ENCODE measurements at places on chromosomes 16 and 17.

DNA sequence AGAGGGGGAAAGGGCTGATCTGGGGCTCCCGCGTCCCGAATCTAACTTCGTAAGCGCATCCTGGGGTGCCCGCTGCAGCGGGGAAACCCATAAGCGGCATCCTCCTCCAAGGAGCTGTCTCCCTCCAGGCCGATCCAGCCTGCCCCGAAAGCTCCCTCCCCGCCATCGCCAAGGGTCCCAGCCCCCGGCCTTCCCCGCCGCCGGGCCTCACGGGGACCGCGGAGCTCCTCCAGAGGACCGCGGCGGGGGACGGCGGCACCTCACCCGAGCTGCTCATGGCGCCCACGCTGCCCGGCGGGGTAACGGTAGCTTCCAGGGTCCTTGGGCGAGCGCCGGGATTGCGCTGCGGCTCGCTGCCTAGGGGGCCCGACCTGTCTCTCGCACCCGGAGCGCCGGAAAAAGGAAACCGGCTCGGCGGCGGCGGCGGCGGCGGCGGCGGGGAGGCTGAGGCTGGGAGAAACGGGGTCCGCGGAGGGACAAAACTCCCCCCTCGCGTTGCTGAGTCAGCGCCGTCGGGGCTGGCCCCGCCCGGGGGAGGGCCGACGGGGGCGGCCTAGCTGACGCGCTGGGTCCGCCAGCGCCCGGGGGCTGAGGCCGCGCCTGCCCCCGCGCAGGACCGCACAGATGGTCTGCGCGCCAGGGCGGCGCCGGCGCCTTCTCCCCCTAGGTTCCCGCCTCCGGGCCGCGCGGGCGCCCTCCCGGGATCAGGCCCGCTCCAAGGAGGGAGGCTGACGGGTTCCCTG, at the start of gene BLMH:
BLMH (minus strand) TSS at position 402 of the 743 bp plus-strand sequence; CDS start at position 277, 125 bp downstream.
- DNase-seq, result peak; percentile 84

GRCh38 chr16:12300945-12301500, 324.5 kb downstream of the SNX29 start:
- no peak for DNase-seq

DNA sequence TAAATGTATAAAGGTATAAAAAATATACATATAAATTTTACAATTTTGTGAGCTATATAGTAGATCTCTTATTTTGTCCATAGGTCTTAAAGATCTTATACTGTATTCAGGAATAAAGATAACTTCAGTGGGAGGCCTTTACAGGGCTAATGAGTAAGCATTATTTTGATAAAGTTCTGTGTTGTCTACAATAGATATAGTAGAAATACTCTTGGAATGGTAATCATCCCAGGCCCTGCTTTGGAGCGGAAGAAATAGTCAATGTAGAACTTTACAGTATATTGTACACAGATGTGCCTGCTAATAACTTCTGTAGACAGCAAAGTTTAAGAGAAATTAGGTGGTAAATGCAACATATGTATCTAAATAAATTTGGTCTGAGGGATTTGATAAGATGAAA, 42.6 kb downstream of the TENT4B start:
- DNase-seq, result no peak

DNA sequence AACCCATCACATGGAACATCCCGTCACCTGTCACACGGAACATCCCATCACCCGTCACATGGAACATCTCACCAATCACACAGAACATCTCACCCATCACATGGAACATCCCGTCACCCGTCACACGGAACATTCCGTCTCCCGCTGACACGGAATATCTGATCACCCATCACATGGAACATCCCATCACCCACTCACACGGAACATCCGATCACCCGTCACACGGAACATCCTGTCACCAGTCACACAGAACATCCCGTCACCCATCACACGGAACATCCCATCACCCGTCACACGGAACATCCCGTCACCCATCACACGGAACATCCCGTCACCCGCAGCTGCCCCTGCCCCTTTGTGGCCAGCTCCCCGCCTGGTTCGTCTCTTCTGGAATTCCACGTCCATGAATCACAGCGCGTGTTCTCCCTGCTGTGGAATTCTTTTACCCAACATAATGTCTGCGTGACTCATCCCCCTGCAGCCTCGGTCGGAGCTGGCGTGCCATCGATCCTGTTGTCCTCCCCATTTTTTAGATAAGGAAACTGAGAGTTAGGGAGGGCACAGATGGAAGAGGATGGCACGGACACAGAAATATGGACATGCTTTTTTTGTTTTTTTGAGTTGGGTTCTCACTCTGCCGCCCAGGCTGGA, 5.6 kb downstream of the CPNE7 start:
- DNase-seq, result no peak

DNA sequence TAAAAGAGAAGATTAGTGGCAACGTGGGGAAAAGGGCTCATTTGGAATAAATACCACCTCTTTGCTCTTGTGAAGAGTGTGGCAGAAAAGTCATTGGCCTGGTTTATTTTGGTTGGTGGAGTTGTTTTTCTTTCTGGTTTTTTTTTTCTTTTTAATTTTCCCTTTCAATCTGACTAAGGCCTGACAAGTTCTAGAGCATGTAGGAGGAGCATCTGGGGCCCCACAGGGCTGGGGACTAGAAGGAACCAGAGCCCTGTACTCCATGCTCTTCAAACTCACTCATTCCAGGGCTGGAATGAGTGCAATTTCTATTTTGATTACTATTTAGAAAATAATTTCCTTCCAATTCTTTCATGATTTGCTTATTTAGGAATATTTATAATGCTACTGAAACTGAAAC, 13.3 kb downstream of the IRX5 start:
- DNase-seq, result no peak

DNA sequence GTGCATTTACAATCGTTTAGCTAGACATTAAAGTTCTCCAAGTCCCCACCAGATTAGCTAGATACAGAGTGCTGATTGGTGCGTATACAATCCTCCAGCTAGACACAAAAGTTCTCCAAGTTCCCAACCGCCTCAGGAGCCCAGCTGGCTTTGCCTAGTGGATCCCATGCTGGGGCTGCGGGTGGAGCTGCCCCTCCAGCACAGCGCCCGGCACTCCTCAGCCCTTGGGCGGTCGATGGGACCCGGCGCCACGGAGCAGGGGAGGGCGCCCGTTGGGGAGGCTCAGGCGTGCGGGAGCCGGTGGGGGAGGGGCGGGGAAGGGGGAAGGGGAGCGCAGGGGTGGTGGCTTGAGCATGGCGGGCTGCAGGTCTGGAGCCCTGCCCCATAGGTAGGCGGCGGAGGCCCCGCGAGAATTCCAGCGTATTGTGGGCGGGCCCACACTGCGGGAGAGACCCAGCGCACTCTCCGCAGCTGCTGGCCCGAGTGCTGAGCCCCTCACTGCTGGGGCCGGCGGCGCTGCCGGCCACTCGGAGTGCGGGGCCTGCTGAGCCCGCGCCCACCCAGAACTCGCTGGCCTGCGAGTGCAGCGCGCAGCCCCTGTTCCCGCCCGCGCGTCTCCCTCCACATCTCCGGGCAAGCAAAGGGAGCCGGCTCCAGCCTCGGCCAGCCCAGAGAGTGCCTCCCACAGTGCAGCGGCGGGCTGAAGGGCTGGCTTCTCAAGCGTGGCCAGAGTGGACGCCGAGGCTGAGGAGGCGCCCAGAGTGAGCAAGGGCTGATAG, 907.5 kb downstream of the CDH8 start:
- no peak for DNase-seq

GRCh38 chr16:456891-457483, 31.5 kb downstream of the RAB11FIP3 start:
- DNase-seq, result no peak

DNA sequence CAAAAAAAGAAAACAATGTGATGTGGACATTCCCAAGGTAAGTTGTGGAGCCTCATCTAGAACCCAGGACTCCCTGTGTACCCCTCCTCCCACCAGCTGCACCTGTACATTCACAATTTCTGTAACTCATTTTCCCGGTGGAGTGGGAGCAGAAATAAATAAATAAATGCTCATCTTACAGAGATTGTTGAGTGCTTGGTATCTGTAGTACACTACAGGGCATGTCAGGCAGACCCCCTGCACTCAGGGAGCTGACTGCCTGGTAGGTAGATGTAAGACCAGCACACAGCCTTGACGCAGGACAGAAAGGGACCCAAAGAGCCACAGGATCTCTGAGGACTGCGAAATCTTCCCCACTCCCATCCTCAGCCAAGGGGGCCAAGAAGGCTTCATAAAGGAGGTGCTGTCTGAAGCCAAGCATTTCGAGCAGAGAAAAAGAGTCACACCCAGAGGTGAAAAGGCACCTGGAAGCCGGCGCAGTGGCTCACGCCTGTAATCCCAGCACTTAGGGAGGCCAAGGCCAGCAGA, 6.5 kb downstream of the EIF1 start:
- DNase-seq, result no peak

DNA sequence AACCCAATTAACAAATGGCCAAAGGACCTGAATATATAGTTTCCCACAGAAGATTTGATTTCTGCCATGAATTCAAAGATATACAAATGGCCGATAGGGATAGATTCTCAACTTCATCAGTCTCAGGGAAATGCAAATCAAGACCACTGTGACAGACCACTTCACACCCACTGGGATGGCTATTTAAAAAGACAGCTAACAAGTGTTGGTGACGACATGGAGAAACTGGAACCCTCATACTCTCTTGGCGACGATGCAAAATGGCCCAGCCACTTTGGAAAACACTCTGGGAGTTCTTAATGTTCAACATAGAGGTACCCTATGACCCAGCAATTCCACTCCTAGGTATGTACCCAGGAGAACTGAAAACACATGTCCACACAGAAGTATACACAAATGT, 17.4 kb upstream of the KREMEN2 start:
- DNase-seq, result no peak

DNA sequence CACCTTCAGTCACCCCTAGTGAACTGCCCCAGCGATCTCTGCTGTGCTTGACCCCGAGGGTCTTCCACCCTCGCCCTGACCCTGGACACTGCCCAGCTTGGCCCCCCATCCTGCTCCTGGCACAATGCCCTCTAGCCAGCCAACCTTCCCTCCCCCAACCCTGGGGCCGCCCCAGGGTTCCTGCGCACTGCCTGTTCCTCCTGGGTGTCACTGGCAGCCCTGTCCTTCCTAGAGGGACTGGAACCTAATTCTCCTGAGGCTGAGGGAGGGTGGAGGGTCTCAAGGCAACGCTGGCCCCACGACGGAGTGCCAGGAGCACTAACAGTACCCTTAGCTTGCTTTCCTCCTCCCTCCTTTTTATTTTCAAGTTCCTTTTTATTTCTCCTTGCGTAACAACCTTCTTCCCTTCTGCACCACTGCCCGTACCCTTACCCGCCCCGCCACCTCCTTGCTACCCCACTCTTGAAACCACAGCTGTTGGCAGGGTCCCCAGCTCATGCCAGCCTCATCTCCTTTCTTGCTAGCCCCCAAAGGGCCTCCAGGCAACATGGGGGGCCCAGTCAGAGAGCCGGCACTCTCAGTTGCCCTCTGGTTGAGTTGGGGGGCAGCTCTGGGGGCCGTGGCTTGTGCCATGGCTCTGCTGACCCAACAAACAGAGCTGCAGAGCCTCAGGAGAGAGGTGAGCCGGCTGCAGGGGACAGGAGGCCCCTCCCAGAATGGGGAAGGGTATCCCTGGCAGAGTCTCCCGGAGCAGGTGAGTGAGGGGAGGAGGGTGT, at the start of gene TNFSF13:
TNFSF13 (plus strand) TSS at position 207 of the 776 bp plus-strand sequence; CDS start at position 497, 290 bp downstream.
- DNase-seq, result no peak

DNA sequence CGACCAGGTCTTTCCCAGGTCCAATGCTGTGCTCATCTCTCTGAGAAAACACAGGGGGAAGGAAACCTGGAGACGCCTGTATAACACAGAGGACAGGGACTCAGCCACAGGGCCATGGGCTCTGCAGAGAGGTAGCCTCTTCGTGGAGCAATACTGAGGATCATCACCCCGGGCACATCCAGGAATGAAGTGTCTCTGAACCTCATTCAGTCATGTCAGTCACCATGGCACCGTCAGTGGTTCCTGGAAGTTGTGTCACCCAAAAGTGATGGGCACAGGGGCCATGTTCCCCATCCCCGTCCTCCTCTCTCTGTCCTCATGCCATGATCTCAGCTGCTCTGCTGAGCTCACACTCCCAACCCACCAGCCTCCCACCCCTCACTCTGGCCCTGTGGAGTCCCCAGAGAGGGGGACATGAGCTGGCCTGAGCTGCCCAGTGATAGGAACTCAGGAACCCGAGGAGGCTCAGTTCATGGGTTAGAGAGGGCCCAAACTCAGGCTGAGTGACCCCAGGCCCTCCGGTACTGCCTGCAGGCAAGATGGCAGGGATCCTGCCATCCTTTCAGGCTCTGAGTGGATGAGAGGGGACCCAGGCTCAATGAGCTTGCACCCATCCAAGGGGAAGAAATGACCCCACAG, 53.4 kb downstream of the PITPNM3 start:
- no peak for DNase-seq

GRCh38 chr16:11561454-11561805, 25.3 kb downstream of the LITAF start:
- DNase-seq, result no peak

GRCh38 chr17:80018917-80019651, 16.6 kb downstream of the TBC1D16 start:
- DNase-seq, result no peak

DNA sequence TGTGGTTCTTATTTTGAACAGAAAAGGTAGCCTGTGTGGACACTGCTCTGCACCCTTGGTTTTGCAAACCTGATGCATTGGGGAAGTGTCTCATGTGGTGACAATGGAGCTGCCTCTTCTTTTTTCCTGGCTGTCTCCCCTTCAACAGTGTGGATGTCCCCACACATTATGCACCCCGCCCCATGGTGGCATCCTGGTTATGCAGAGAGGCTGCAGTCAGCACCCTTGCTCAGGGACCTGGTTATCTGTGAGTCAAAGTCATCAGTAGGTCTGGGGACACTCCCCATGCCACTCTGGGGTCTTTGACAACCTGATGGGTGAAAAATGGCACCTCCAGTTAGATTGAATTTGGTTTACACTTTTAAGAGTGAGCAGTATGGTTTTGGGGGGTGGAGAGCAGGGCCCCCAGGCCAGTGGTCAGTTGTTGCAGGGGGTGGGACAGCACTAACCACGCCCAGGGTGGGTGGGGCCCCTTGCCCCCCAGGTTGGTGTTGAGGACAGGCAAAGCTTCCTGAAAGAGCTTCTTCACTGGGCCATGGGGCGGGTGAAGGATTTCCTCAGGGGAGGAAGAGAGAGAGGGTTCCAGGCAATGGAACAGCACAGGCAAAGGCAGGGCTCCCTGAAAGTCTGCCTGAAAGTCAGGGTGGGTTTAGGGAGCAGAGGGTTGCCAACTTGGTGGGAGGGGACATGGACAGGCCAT, 24.6 kb upstream of the KCNJ12 start:
- no peak for DNase-seq

- DNase-seq, result peak; percentile 75
Observed at GRCh38 chr17:8409966-8410882, 12.6 kb upstream of the RNF222 start.

- DNase-seq, result no peak
Observed at GRCh38 chr17:8791910-8792270, 7.3 kb downstream of the MFSD6L start.

GRCh38 chr17:7538891-7539545, 9.8 kb upstream of the TNFSF12 start:
- DNase-seq, result no peak

DNA sequence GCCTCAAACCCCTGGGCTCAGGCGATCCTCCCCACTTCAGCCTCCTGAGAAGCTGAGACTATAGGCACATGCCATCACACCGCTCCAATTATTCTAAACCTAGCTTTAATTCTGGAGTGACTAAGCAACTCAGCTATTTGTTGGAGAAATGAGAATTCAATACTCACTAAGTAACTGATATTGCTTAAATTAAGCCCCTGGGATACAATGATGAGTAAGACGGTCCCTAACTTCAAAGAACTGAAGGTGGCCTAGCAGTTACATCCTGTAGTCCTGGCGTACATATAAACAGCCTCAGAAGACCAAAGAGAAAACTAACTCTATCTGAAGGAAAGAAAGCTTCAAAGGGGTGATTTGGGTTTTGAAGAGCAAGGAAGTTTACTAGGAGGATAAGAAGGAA, 25.0 kb downstream of the XPO6 start:
- DNase-seq, result no peak

All from activated CD4-positive, alpha-beta T cell treated with anti-CD3 and anti-CD28 coated beads, Interleukin-2, amount 50 U/mL, for 4 hours (primary cell).